MCF 10A (cell line): ENCODE measurements at places on chromosomes 7 and 10. TPM values are rescaled to one million over a fixed set of nuclear protein-coding genes. Genes with fewer than 3 reads are reported as not detected.

CYP2C19 gene
- not detected in 2 replicates for total RNA-seq

DNA sequence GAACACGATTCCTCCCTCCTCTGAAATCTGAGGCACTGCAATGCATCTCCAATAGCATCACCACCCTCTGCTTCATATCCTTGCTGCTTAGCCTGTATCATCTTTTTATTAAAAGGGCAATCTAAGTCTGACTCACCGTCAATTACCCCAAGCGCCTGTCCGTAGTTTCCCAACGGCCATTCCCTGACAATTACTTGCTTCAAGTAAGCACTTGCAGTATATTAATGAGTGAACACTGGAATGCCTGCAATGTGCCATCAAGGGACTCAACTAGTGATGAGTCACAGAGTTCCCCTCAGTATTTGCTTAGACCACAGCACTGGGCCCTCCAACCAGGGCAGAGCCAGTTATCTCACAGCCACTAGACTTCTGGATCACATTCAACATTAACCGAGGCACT, 19.5 kb upstream of the PPP1R3C start:
- peaks cover 25% of the 10 kb centered on the region for H3K4me1 ChIP-seq
- H3K27me3 ChIP-seq, result no peaks in the 10 kb centered on the region
- H3K27ac ChIP-seq, result peak overlapping the region; percentile 68
- no peak overlapping the region for H3K4me3 ChIP-seq

GRCh38 chr10:44786286-44786850, 124.8 kb upstream of the TMEM72 start:
- H3K4me1 ChIP-seq, result no peaks in the 10 kb centered on the region
- H3K4me3 ChIP-seq, result no peak overlapping the region
- H3K27ac ChIP-seq, result no peak overlapping the region
- H3K27me3 ChIP-seq, result peaks cover 18% of the 10 kb centered on the region
- H3K36me3 ChIP-seq, result no peaks in the 10 kb centered on the region

GRCh38 chr7:137531671-137532070, 188.1 kb upstream of the PTN start:
- DNase-seq, result no peak
- no peaks in the 10 kb centered on the region for H3K36me3 ChIP-seq
- H3K27me3 ChIP-seq, result peaks cover 5% of the 10 kb centered on the region
- H3K4me3 ChIP-seq, result no peak overlapping the region
- no peaks in the 10 kb centered on the region for H3K4me1 ChIP-seq
- H3K27ac ChIP-seq, result no peak overlapping the region

- H3K4me1 ChIP-seq, result no peaks in the 10 kb centered on the region
- no peaks in the 10 kb centered on the region for H3K36me3 ChIP-seq
- peak; percentile 61 for DNase-seq
Measured at GRCh38 chr7:95141755-95142154, 182.6 kb downstream of the PON1 start.

COL26A1 gene
- total RNA-seq, result not detected in 2 replicates

EBLN1 gene
- total RNA-seq, result not detected in 2 replicates

TAS2R41 gene
- not detected in 2 replicates for total RNA-seq

MUC3A gene
- not detected in 2 replicates for total RNA-seq

GRCh38 chr10:43039624-43040481, 37.0 kb upstream of the RET start:
- H3K4me1 ChIP-seq, result no peaks in the 10 kb centered on the region
- no peaks in the 10 kb centered on the region for H3K27me3 ChIP-seq
- DNase-seq, result no peak
- no peak overlapping the region for H3K4me3 ChIP-seq
- H3K27ac ChIP-seq, result no peak overlapping the region

NYAP1 gene
- total RNA-seq, result 0.21 TPM in 1 of 2 replicates, not detected in the other

- H3K27me3 ChIP-seq, result peaks cover 41% of the 10 kb centered on the region
- H3K4me1 ChIP-seq, result no peaks in the 10 kb centered on the region
- H3K4me3 ChIP-seq, result no peak overlapping the region
- H3K36me3 ChIP-seq, result no peaks in the 10 kb centered on the region
- H3K27ac ChIP-seq, result no peak overlapping the region
Measured at GRCh38 chr7:120628251-120628650, 229.7 kb downstream of the TSPAN12 start.

AKR1C2 gene
- total RNA-seq, result 19.7 and 21.1 TPM in 2 replicates

GRCh38 chr10:7272008-7272407, 138.8 kb downstream of the SFMBT2 start:
- H3K4me1 ChIP-seq, result peaks cover 7% of the 10 kb centered on the region
- no peak for DNase-seq

DNA sequence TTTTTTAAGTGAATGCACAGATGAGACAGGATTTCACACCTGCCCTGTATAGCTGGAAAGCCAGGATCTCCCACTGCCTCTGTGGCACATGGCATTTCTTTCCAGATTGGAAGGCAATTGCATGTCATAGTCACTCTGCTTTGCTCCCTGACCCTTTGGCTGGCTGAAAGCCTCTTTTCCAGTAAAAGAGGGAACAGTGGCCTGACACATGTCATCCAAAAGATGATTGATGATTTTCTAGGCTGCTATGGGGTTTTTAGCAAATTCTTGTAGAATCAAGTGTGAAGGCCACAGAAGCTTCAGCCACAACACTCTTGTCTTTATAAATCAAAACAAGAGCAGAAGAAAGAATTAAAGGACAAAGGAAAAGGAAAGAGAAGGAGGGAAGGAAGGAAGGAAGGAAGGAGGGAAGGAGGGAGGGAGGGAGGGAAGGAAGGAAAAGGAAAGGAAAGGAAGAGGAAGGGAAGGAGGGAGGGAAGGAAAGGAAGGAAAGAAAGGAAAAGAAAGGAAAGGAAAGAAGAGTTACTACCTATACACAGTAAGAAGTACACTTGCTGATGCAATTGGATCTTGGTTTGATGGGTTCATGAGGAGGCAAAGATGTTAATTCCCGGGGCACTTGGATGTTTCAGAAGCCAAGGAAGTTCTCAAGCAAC, 158.9 kb upstream of the FRMD4A start:
- no peak for DNase-seq
- no peak overlapping the region for H3K27ac ChIP-seq
- H3K4me3 ChIP-seq, result no peak overlapping the region
- no peaks in the 10 kb centered on the region for H3K36me3 ChIP-seq
- H3K27me3 ChIP-seq, result peaks cover 48% of the 10 kb centered on the region
- peaks cover 6% of the 10 kb centered on the region for H3K4me1 ChIP-seq

- no peaks in the 10 kb centered on the region for H3K27me3 ChIP-seq
- peaks cover 17% of the 10 kb centered on the region for H3K4me1 ChIP-seq
- peak overlapping the region; percentile 46 for H3K27ac ChIP-seq
- DNase-seq, result no peak
- H3K4me3 ChIP-seq, result no peak overlapping the region
- peaks cover 7% of the 10 kb centered on the region for H3K36me3 ChIP-seq
Measured at GRCh38 chr10:97280783-97281182, 11.7 kb downstream of the ARHGAP19 start.

DNA sequence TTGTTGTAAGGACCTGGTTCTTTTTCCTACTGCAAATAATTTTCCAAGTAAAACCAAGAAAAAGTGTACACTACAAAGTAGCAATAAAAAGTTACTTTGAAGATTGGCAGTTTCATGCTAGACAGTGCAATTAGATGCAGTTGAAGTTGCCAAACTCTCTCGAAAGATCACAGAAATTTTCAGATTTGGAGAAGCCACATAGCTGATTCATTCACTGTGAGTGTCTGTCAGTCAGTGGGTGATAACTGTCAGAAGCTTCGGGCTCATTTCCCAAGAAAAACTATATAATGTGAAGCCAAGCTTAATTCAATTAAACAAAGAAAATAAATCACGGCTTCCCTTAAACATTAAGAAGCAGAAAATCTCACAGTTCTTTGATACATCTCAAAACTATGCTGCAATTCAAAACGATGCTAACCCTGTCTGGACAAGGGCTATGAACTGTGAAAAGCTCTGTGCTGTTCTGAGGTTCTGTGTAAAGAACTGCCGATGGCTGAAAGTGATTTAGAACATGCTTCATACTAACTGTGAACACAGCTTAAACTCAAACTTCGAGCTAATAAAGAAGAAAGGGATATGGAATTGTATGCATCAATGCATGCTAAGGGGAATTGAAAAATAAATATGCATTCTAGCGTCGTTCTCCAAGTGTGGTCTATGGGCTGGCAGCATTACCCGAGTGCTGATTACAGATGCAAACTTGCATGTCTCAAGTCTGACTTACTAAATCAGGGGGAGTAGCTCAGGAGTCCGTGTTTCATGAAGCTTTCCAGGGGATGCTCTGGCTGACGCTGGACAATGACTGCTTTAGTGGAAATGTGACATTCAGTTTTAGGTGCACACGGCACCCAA, 557.4 kb downstream of the CALN1 start:
- no peaks in the 10 kb centered on the region for H3K36me3 ChIP-seq
- DNase-seq, result no peak
- peaks cover 6% of the 10 kb centered on the region for H3K4me1 ChIP-seq
- H3K27ac ChIP-seq, result no peak overlapping the region

- H3K36me3 ChIP-seq, result no peaks in the 10 kb centered on the region
- no peaks in the 10 kb centered on the region for H3K27me3 ChIP-seq
- DNase-seq, result peak; percentile 68
- H3K27ac ChIP-seq, result no peak overlapping the region
- H3K4me1 ChIP-seq, result peaks cover 7% of the 10 kb centered on the region
Measured at GRCh38 chr7:44194069-44194468, 4.8 kb upstream of the GCK start.

- no peak overlapping the region for H3K4me3 ChIP-seq
- peaks cover 15% of the 10 kb centered on the region for H3K4me1 ChIP-seq
- H3K27ac ChIP-seq, result no peak overlapping the region
- no peaks in the 10 kb centered on the region for H3K27me3 ChIP-seq
Measured at GRCh38 chr10:31395695-31396094, 76.7 kb downstream of the ZEB1 start.

GRCh38 chr7:149459540-149460452, 1.1 kb downstream of the ZNF777 start:
- H3K27me3 ChIP-seq, result no peaks in the 10 kb centered on the region
- no peak for DNase-seq
- H3K4me1 ChIP-seq, result peaks cover 16% of the 10 kb centered on the region
- no peak overlapping the region for H3K27ac ChIP-seq

- peaks cover 10% of the 10 kb centered on the region for H3K4me1 ChIP-seq
- no peak for DNase-seq
- no peak overlapping the region for H3K27ac ChIP-seq
Measured at GRCh38 chr10:113983552-113983951, 60.1 kb upstream of the ADRB1 start.

DNA sequence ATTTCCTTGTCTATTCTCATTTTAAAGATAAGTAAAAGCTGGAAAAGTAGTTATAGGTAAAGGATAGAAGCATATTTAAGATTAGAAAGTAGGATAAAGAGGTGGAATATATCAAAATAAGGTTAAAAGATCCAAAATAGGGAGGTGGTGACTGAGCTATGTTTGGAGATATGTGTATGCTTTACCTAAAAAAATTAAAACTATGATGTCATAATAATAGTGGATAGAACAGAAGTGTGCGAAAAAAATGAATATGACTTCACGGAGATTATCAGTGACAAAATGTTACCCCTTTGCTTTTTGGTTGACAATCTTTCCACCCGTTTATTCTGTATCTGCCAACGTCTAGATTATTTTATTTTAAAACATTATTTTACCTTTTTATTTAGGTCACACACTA, 33.4 kb upstream of the FERD3L start:
- H3K36me3 ChIP-seq, result no peaks in the 10 kb centered on the region
- no peak for DNase-seq
- H3K27ac ChIP-seq, result no peak overlapping the region
- peaks cover 6% of the 10 kb centered on the region for H3K4me1 ChIP-seq
- no peaks in the 10 kb centered on the region for H3K27me3 ChIP-seq
- no peak overlapping the region for H3K4me3 ChIP-seq

DNA sequence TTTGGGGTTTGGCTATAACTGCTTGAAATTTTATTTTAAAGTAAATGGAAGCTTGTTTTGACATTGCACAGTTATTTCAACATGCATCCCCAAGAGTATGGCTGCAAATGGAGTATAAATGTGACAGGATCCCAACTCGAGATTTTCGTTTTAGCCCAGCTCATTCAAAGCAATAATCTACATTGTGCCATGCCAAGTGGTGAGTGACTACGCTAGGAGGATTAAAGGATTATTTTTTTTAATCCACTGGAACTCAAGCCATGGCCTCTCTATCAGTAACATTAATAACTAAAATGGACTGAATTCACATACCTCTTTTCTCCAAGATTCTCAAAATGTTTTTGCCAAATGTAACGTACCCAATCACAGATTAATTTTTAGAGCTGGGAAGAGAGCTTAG, 60.6 kb upstream of the AUTS2 start:
- no peak for DNase-seq
- no peaks in the 10 kb centered on the region for H3K4me1 ChIP-seq
- no peaks in the 10 kb centered on the region for H3K36me3 ChIP-seq
- H3K27ac ChIP-seq, result no peak overlapping the region

AQP1 gene
- total RNA-seq, result 0.71 TPM in 1 of 2 replicates, not detected in the other

PAX2 gene
- not detected in 2 replicates for total RNA-seq

SPDYE2 gene
- total RNA-seq, result 0.22 TPM in 1 of 2 replicates, not detected in the other

DNA sequence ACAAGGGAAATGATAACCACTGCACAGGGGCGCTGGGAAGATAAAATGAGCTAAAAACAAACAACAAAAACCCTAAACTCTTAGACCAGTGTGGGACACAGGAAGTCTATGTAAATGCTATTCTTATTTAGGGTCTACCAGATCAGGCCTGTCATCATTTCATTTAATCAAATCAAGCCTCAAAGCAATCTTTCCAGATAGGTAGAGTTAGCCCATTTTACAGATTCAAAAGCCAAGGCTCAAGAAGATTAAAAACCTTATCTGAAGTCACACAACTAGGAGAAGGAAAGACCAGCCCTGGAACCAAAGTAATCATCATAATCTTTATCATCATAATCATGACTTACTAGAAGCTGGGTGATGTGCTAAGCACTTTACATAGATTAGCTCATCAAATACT, 4.7 kb downstream of the NOD1 start:
- no peaks in the 10 kb centered on the region for H3K36me3 ChIP-seq
- no peak for DNase-seq
- H3K4me1 ChIP-seq, result peaks cover 18% of the 10 kb centered on the region
- H3K27me3 ChIP-seq, result no peaks in the 10 kb centered on the region

DNA sequence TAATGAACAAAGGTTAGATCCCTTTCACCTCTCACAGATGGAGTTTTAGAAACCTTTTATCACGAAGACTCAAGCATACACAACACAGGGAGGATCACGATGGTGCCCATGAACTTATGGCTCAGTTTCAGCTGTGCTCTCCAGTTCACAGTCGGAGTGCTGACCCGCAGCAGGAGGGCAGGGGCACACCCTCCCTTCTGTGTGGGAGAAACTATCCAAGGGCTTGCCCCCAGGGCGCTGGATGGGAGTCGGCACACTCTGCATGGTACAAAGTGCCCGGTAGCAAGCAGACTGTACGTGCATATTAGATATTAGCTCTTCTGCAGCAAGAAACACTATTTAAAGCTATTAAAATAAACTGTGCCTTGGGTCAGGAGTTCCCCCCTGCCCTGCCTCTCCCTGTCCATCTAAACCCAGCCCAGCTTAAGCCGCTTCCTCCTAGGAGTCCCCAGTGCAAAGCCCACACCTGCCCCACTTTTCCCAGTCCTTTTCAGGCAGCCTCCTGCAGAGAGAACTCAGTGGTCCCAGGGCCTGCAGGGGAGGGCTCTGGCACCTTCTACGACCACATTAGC, 76.5 kb downstream of the CHST15 start:
- no peak overlapping the region for H3K27ac ChIP-seq
- no peaks in the 10 kb centered on the region for H3K27me3 ChIP-seq
- no peak for DNase-seq
- peaks cover 8% of the 10 kb centered on the region for H3K4me1 ChIP-seq
- peaks cover 30% of the 10 kb centered on the region for H3K36me3 ChIP-seq

- H3K27me3 ChIP-seq, result no peaks in the 10 kb centered on the region
- H3K4me3 ChIP-seq, result no peak overlapping the region
- no peak overlapping the region for H3K27ac ChIP-seq
- DNase-seq, result no peak
- H3K36me3 ChIP-seq, result peaks cover 12% of the 10 kb centered on the region
Measured at GRCh38 chr10:98254234-98254974, 13.6 kb downstream of the LOXL4 start.

GRCh38 chr7:155489862-155490696, 32.1 kb downstream of the EN2 start:
- DNase-seq, result no peak
- H3K4me3 ChIP-seq, result no peak overlapping the region
- no peak overlapping the region for H3K27ac ChIP-seq
- peaks cover 35% of the 10 kb centered on the region for H3K27me3 ChIP-seq
